ENCODE measurements at places on chromosomes 5 and 9.

DNA sequence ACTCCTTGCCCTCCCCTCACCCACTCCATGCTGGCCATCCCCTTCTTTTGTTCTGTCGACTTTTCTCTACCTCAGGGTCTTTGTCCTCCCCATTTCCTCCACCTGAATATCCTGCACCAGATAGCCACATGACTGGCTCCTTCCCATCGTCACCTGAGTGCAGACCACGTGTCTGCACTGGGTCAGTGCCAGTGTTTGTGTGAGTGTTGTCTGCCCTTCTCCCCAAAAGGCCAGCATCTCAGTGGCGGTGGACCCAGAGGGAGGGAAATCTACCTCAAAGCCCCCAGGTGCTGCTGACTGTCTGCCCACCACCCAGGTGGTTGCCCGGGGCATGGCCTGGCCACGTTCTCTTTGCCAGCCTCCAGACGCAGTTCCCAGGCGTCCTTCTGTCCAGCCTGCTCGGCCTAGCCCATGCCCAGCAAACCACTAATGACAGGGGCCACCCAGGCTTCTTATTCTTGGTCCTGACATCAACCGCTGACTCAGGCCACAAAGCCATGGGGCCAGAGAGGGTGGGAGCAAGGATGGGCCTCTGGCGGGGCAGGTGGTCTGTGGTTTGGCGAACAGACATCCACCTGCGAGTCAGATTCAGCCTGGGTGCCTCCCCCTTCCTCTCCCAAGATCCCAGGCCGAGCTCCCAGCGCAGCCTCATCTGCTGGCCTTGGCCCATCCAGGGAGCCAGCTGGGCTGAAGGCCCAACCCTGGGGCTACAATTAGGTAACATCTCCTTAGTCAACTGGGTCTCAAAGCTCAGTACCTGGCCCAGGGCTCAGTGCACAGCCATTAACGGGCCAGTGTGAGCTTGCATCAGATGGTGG is 5.5 kb upstream of the NINJ1 start:
- no peak for DNase-seq

DNA sequence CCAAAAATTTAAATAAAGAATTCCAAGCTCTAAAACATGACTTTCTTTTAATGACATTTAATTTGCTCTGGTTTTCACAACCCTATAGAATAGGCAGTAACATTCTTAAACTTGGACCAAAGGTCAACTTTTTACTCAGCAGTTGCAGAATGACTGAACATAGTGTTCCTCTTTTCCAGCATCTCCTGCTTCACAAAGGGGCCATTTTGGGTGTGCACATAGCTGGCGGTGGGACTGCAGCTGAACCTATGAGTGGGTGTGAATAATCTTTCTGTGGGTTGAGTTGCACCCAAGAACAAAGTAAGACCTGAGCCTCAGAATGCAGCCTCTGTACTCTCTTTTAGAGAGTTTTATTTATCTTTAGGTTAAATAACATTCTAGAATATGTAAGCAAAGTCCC is 96.9 kb upstream of the HAPLN1 start:
- no peak for DNase-seq

- no peak for DNase-seq
Observed at GRCh38 chr9:128045831-128046230, 21.3 kb downstream of the NAIF1 start.

DNA sequence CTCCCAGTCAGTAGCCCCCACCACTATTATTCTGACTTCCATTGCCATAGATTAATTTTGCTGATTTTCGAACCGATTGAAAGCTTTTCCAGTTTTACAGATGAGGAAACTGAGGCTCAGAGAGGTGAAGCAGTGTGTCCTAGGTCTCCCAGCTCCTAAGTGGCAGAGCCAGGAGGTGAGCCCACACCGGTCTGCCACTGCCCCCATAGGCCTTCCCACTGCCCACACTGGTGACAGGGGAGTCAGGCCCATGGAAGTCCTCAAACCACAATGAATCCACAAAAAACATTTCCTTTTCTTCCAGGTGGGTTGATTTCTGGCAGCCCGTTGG is 54.9 kb upstream of the RPL26L1 start:
- DNase-seq = no peak

DNA sequence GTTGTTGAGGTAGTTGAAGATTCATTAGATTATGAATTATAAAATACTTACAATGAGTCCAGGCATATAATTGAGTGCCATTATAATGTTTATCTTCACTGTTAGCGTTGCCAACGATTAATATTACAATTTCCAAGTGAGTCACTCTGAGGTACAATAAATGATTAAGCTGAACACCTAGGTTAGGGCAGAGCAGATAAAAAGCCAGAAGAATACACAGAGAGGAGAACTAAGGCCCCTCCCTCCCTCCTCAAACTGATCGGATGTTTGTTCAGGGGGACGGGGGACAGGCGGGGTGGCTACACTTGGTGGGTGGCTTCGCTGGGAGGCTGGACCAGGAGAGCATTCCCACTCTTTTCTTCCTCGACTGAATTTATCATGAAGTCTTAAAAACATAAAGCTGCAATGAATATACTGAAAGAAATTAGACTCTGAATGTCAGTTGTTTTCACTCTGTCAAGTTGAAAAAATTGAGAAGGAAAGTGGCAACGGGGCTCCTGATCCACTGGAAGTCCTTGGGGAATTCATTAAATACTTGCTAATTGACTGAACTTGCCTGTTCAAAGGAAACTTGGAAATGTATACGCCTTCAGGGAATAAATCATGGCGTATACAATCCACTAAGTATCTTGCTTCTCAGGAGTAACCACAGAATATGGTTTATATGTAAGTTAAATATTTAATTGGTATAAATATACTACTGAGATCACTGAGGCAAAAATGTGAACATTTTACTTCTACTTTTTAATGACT is 198.1 kb downstream of the TSSK1B start:
- DNase-seq = no peak

DNA sequence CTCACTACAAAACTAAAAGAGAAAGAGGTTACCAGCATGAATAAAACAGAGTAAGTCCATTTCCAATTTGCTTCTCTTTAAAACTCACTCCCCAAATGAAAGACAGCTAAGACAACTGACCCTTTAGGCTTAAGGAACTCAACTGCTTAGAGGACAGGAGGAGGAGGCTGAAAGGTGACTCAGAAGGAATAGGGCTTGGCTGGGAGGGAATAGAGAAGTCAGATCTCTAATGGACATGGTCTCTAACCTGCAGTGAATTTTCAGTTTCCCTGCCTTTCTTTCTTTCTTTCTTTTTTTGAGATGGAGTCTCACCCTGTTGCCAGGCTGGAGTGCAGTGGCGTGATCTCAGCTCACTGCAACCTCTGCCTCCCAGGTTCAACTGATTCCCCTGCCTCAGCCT is 261.8 kb upstream of the CLINT1 start:
- DNase-seq = no peak

- DNase-seq = no peak
Observed at GRCh38 chr5:38557308-38557710, 863 bp upstream of the LIFR start.

- no peak for DNase-seq
Observed at GRCh38 chr5:134608555-134608954, 24.1 kb downstream of the SAR1B start.

GRCh38 chr5:166959766-166960165 is 1331.7 kb upstream of the WWC1 start:
- DNase-seq = no peak

DNA sequence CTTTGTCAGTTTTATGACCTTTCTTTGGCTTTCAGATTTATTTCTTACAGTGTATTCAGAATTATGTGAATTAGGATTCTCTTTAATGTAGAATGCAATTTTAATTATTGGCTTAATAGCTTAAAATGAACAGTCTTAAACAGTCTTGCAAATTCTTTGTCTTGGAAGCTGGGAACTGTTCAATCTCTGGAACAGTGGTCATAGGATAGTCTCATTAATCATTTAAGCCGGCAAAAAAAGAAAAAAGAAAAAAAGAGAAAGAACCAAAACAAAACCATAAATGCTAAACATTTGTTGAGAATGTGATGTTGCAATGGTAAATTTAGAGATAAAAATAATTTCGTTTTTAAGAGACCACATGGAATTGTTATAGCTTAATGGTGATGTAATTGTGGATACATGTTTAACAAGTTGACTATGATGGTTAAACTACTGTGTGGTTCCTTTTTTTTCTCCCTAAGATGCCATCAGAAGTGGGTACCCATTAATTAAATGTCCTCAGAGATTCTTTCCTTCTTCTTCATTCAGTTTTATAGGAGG is 61.6 kb downstream of the NNT start:
- DNase-seq = no peak

DNA sequence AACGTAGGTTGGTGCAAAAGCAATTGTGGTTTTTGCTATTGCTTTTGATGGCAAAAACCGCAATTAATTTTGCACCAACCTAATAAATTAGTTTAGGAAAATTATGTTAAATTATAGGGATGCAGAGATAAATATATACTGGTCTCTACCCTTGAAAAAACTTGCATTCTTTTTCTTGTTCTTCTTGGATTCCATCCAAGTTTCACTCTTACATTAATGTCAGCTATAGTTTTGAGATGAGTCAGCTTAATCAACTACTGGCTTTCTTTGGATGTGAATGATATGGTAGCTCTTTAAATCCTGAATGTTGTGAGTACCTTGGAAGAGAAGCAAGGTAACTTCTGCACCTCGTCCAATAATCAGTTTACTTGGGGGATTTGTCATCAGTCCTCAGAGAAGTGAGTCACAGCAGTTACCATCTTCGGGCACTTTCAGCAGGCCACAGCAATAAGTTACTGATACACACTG is 549.0 kb upstream of the ZNF608 start:
- no peak for DNase-seq

DNA sequence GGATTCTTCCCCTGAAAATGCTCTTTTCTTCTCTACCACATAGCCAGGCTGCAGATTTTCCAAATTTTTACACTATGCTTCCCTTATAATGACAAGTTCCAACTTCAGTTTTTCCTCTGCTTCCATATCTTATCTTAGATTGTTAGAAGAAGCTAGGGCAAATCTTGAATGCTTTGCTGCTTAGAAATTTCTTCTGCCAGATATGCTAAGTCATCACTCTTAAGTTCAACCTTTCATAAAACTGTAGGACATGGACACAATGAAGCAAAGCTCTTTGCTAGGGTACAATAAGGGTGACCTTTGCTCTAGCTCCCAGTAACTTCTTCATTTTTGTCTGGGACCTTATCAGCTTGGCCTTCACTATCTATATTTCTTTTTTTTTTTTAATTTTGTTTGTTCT is 88.7 kb downstream of the NXNL2 start:
- DNase-seq = no peak

GRCh38 chr9:93154293-93154903 is 20.3 kb upstream of the NINJ1 start:
- DNase-seq = peak; percentile 37

DNA sequence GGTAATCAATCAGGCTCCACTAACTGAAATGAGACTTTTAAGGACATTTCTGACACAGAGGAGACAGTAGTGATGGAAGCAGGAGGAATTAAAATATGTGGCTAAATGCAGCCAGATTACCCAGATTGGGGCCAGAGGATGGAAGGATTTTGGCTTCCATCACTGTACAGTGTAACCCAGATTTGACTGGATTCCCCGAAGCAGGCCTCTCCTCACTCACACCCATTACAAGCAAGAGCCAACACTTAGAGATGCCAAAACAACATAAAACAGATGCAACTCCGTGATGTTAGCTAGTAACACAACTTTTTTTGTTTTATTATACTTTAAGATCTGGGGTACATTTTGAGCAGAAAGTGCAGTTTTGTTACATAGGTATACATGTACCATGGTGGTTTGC is 17.6 kb downstream of the TEK start:
- no peak for DNase-seq

GRCh38 chr9:15438891-15439290 is 16.2 kb downstream of the SNAPC3 start:
- DNase-seq = no peak

DNA sequence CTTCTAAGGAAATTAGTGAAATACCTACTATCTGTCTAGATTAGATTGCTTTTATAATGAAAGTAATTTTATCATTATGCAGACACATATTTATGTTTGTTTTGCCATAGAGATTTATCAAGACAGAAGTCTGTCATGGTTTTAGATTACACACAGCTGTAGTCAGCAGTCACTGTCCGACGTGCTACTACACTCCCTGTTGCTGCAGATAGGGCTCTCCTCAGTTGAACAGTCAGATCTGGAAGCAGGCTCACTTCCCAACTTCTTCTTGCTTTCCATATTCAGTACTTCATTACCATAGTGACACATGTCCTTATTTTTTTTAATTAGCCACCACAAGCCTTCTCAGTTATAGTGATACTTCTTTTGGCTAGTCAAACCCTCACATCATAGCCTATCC is 329.9 kb upstream of the ITGA1 start:
- DNase-seq = no peak

- DNase-seq = no peak
Observed at GRCh38 chr5:6730407-6730806, 17.2 kb downstream of the TENT4A start.

GRCh38 chr5:157672976-157673375 is 1.6 kb downstream of the C5orf52 start:
- no peak for DNase-seq

DNA sequence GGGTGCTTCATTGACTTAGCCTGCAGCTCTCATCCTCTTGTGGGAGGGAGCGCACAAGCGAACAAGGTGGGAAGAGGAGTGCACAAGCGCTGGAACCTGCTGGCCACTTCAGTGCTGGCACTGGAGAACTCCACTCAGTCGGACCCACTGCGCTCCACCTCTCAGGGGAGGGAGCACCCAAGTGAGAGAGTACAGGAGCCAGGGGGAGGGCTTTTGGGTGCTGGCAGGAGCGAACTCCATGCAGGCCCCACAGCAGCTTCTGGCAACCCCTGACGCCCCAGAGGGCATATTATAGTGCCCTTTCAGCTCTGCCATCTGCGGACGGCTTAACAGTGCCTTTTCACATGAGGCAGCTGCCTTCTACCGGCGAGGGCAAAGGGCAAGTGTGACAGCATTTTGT is 774.2 kb upstream of the COX7C start:
- DNase-seq = no peak

- no peak for DNase-seq
Observed at GRCh38 chr5:181224390-181225229, 1.5 kb downstream of the TRIM41 start.

DNA sequence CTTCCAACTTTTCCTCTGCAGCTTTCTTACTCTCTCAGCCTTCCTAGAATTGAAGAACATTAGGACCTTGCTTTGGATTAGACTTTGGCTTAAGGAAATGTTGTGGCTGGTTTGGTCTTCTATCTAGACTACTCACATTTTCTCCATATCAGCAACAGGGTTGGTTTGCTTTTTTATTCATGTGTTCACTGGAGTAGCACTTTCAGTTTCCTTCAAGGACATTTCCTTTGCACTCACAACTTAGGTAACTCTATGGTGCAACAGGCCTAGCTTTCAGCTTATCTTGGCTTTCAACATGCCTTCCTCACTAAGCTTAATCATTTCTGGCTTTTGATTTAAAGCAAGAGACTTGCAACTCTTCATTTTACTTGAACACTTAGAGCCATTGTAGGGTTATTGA is 153.1 kb downstream of the CCDC192 start:
- DNase-seq = no peak

GRCh38 chr5:112757468-112758208 is 20.0 kb downstream of the APC start:
- no peak for DNase-seq
